ENCODE measurements at places on chromosomes 7 and 10. TPM values are rescaled to one million over a fixed set of nuclear protein-coding genes. Genes with fewer than 3 reads are reported as not detected.
A peak's percentile ranks its signal among the peaks of the same experiment; 100 is the strongest.

GRCh38 chr7:81005254-81005653 lies 86.4 kb upstream of the SEMA3C start:
- no peaks in the 10 kb centered on the region for H3K4me1 ChIP-seq
- no peak overlapping the region for H3K4me3 ChIP-seq
- no peak for DNase-seq
- H3K36me3 ChIP-seq: no peaks in the 10 kb centered on the region
- H3K27me3 ChIP-seq: no peaks in the 10 kb centered on the region
- H3K27ac ChIP-seq: no peak overlapping the region

DNA sequence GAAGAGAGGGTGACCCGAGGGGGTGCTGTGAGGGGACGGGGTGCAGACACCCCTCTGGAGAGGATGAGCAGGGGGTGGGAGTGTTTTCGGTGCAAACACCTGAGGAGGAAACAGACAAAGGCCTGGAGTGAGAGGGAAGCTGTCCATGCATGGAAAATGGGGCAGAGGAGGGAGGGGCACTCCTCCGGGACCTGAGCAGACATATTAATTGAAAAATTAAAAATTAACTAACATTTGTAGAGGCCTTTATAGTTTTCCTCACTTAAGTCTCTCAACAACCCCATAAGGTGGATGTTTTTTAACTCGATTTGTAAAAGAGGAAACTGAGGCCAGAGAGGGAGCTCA lies 1.2 kb downstream of the VPS37D start:
- H3K4me3 ChIP-seq: peak overlapping the region; percentile 53
- DNase-seq: no peak
- peaks cover 14% of the 10 kb centered on the region for H3K4me1 ChIP-seq
- H3K27me3 ChIP-seq: no peaks in the 10 kb centered on the region

The HTR5A gene
- not detected for total RNA-seq

GRCh38 chr10:93652857-93653256 lies 40.5 kb downstream of the PDE6C start:
- H3K4me1 ChIP-seq: no peaks in the 10 kb centered on the region
- no peaks in the 10 kb centered on the region for H3K27me3 ChIP-seq
- DNase-seq: no peak
- no peak overlapping the region for H3K27ac ChIP-seq
- no peak overlapping the region for H3K4me3 ChIP-seq

The HGF gene
- total RNA-seq: not detected

The LIPN gene
- total RNA-seq: not detected

The CHAT gene
- total RNA-seq: 0.18 TPM

- peaks cover 2% of the 10 kb centered on the region for H3K27me3 ChIP-seq
- no peak overlapping the region for H3K4me3 ChIP-seq
- no peaks in the 10 kb centered on the region for H3K36me3 ChIP-seq
- no peak overlapping the region for H3K27ac ChIP-seq
- peaks cover 7% of the 10 kb centered on the region for H3K4me1 ChIP-seq
Observed at GRCh38 chr10:117170244-117170643, 27.0 kb upstream of the KCNK18 start.

DNA sequence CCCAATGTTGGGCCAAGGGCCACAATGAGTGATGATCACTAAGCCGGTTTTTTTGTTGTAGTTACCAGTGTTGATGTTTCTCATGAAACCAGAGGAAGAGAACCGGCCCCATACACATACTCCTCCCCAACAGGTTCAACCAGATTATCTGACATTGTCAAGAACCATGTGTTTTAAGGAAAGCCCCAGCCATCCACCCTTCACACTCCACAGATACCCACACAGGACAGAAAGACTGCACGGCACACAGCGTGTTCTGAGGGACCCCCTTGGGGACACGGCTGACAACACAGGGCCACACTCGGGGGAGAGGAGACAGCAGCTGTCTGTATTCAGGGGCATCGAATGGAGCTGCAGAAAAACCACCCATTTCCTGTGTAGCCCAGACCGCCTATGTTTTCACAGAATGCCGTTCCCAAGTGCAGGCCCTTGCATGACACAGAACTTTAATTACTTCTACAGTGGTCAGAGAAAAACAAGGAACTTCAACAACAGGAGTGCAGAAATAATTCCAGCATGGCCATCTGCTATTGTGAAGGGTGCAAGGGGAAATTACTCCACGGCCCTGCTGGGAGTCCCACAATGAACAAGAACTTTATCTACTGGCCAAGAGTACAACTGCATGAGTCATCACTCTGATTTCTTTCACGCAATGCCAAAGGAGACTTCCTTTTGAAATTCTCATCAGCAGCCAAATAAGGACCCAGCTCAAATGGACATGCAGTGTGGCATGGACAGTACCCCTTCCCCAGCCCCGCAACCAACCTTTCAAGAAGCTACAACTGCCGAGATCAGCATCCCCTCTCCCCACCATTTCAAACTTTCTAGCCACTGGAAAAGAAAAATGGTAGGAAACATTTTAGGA lies 2.3 kb downstream of the KLF6 start:
- peak; percentile 56 for DNase-seq
- H3K36me3 ChIP-seq: peaks cover 20% of the 10 kb centered on the region
- H3K27ac ChIP-seq: peak overlapping the region; percentile 98
- peaks cover 71% of the 10 kb centered on the region for H3K4me1 ChIP-seq

- H3K36me3 ChIP-seq: no peaks in the 10 kb centered on the region
- H3K27me3 ChIP-seq: no peaks in the 10 kb centered on the region
- no peak for DNase-seq
- H3K27ac ChIP-seq: no peak overlapping the region
- no peaks in the 10 kb centered on the region for H3K4me1 ChIP-seq
Observed at GRCh38 chr7:42138691-42139090, 98.3 kb downstream of the GLI3 start.

DNA sequence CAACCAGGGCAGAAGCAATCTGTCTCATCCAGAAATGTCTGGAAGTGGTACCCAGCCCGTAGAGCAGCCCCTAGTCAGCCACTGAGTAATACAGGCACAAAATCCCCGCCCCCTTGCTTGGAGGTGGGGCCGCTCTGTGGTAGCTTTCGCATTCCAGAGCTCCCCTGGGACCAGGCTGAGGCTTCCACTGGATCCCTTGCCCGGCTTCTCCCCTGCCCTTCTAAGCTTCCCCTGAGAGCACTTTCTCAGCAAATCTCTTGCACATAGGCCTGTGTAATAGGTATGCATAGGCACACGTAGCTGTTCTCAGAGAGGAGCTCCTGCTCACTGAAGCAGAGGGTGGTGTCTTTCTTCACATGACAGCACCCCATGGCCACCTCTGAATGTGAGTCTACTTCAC lies 144.2 kb downstream of the BMS1 start:
- H3K4me1 ChIP-seq: no peaks in the 10 kb centered on the region
- H3K4me3 ChIP-seq: no peak overlapping the region
- H3K27ac ChIP-seq: no peak overlapping the region
- peaks cover 3% of the 10 kb centered on the region for H3K27me3 ChIP-seq

The PHKG1 gene
- total RNA-seq: 1.1 TPM

DNA sequence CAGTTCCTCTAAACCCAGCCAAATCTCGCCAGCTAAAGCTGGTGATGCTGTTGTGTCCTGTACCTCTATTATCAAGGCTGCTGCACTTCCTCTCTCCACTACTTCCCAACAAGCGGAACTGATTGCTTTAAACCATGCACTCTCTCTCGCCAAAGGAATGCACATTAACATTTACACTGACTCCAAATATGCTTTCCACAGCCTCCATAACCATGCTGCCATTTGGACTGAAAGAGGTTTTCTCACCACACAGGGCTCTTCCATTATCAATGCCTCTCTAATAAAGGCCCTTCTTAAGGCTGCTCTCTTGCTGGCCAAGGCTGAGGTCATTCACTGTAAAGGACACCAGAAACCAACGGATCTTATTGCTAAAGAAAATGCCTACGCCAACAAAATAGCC lies 11.4 kb upstream of the LRRC61 start:
- no peak for DNase-seq
- H3K4me1 ChIP-seq: peaks cover 19% of the 10 kb centered on the region
- no peak overlapping the region for H3K4me3 ChIP-seq

The FKBP6 gene
- not detected for total RNA-seq

DNA sequence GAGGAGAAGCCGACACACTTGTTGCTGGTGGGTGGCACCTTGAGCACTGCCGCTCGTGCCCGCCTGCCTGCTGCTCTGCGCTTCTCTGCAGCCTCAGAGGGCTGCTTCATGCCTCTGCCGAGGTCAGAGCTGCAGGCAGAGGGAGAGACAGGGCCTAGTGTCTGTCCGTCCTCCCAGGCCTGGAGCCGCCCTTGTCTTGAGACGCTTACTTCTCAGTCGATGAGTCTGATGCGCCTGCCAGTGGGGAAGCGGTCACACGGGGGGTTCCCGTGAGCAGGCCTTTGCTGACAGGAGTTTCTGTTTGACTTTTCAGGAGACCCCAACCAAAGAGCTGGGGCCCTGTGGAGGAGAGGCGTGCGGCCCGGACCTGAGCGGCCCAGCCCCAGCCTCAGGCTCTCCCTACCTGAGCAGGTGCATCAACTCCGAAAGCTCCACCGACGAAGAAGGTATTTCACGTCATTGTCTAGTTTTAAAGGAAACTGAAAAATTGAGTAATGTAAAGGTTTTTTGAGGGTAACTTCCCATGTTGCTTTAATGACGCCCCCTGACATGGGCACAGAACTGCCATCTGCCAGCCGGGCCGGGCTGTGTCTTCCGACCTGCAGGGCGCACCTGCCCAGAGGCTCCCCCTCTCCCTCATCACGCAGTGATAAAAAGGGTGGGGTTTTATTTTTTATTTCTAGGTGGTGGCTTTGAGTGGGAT lies 7.8 kb upstream of the BHLHA15 start:
- peaks cover 2% of the 10 kb centered on the region for H3K36me3 ChIP-seq
- DNase-seq: no peak
- no peaks in the 10 kb centered on the region for H3K27me3 ChIP-seq
- peaks cover 7% of the 10 kb centered on the region for H3K4me1 ChIP-seq
- no peak overlapping the region for H3K27ac ChIP-seq
- H3K4me3 ChIP-seq: no peak overlapping the region

DNA sequence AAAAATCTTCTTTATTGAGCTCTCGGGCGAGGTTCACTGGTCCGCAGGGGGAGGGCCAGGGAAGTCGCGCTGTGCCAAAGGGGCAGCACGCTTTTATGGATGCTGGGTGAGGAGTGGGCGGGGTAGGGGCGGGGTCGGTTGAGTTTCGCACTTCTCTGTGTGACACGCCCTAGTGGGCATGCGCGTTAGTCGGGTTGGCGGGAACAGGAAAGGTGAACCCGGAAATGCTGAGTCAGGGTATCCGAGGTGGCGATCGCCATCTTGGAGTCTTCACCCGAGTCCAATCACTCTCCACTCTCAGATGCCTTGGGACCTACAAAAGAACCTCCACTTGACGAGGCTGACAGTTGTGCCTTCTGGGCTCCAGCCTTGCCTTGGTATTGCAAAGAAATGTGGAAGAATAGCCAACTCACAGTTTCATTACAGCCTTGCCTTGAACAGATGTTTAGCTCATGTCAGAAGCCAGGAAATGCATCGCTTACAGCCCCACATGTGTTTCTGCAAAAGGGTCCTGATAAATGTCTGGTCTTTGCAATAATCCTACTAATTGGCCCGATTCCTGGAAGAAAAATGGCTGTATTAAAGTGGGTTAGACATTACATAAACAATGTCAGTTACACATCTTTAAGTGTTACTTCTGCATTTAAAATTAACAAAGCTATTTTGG lies 64.1 kb downstream of the AHR start:
- no peaks in the 10 kb centered on the region for H3K36me3 ChIP-seq
- no peaks in the 10 kb centered on the region for H3K27me3 ChIP-seq
- DNase-seq: no peak
- H3K4me3 ChIP-seq: no peak overlapping the region
- no peak overlapping the region for H3K27ac ChIP-seq
- 0 out of 2 replicates have a peak, but pooled peaks cover 3% of the 10 kb centered on the region for H3K4me1 ChIP-seq

- peaks cover 1% of the 10 kb centered on the region for H3K36me3 ChIP-seq
- no peak overlapping the region for H3K4me3 ChIP-seq
- DNase-seq: no peak
- H3K4me1 ChIP-seq: no peaks in the 10 kb centered on the region
Observed at GRCh38 chr7:51024867-51025266, 242.2 kb upstream of the GRB10 start.

DNA sequence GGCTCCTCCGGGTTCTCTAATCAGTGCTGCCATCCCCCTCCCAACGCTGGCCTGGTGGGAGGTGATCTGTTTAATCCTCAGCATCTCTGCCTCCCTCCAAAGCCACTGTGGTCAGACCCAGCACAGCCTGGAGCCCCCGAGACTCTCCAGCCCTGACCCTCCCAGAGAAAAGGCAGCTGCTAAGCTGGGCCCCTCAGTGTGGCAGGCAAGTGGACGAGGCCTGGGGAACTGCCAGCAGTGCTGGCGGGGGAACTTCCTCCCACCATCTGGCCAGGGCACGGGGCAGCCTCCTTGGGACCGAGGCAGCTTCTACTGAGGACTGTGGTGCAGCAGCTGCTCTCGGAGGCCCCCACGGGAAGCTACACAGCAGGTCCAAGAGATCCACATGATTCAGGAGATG lies 51.1 kb downstream of the DPYSL4 start:
- no peaks in the 10 kb centered on the region for H3K4me1 ChIP-seq
- DNase-seq: no peak
- H3K36me3 ChIP-seq: no peaks in the 10 kb centered on the region
- H3K27me3 ChIP-seq: no peaks in the 10 kb centered on the region

GRCh38 chr7:124791426-124791825 lies 25.8 kb upstream of the GPR37 start:
- peaks cover 16% of the 10 kb centered on the region for H3K4me1 ChIP-seq
- DNase-seq: no peak
- no peaks in the 10 kb centered on the region for H3K36me3 ChIP-seq
- no peak overlapping the region for H3K4me3 ChIP-seq

GRCh38 chr7:157490465-157490912 lies 153.7 kb downstream of the DNAJB6 start:
- H3K27me3 ChIP-seq: no peaks in the 10 kb centered on the region
- no peak overlapping the region for H3K27ac ChIP-seq
- no peaks in the 10 kb centered on the region for H3K4me1 ChIP-seq
- H3K4me3 ChIP-seq: no peak overlapping the region

DNA sequence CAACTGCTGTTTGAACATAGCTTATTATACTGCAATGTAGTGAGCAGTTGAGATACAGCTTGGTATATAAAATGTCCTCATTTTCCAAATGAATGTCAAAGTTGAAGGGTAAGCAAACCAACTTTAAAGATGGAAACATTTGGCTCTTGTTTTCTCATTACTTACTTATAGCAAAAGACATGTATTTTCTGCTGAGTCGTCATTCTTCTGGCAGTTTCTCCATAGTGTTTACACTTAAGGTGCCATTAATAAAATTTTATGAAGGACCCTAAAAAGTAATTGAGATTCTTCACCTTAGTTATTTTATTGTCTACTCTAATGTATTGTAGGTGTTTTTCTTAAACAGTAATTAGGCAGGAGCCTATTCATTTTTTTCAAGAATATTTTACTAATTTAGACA lies 68.6 kb downstream of the INSYN2A start:
- H3K4me1 ChIP-seq: no peaks in the 10 kb centered on the region
- no peak for DNase-seq
- peaks cover 3% of the 10 kb centered on the region for H3K36me3 ChIP-seq

DNA sequence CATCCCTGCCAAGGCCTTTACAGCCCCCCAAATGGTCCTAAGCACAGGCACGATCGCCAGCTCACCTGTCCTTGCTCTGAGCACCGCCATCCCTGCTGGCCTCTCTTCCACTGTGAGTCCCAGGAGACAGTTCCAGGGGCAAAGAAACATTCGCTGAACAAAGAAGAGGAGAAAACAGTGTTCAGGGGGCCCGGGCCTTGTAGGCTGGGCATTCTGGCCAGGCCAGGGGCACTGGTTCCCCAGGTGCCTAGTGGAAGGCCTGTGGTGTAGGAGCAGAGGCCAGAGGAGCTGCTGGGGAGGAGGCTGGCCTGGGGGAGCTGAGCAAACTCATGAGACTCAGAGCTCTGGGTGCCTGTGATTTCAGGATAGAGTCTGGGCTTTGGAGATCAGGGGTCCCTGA lies 22.6 kb downstream of the AQP1 start:
- H3K4me1 ChIP-seq: no peaks in the 10 kb centered on the region
- no peak overlapping the region for H3K27ac ChIP-seq
- no peaks in the 10 kb centered on the region for H3K27me3 ChIP-seq
- no peaks in the 10 kb centered on the region for H3K36me3 ChIP-seq

The SAP25 gene
- total RNA-seq: 2.0 TPM
